ENCODE measurements at places on chromosomes 13 and 19. TPM values are rescaled to one million over a fixed set of nuclear protein-coding genes. Genes with fewer than 3 reads are reported as not detected.

DNA sequence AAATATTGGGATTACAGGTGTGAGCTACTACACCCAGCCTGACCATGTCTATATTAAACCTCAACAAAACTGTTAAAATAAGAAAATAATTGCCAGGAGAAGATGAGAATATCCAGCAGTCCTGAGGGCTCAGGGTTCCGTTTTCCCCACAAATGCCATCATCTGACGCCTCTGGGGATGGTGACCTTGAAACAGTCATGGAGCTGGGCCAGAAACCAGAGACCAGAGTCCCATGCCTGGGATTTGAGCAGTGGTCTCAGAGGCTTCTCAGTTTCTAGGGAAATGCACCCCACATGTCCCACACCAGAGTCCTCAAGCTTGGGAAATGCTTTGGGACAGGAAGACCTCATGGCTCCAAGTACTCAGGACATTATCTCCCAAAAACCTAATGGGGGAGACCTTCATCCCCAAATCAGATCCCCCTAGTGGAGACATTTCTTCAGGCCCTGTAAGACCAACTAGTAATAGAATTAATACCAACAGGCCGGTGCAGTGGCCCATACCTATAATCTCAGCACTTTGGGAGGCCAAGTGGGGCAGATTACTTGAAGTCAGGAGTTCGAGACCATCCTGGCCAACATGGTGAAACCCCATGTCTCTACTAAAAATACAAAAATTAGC, 2.9 kb upstream of the MAP1S start:
- ATAC-seq = no peak

GRCh38 chr13:112103961-112104880, 37.3 kb downstream of the SOX1 start:
- ATAC-seq = no peak

DNA sequence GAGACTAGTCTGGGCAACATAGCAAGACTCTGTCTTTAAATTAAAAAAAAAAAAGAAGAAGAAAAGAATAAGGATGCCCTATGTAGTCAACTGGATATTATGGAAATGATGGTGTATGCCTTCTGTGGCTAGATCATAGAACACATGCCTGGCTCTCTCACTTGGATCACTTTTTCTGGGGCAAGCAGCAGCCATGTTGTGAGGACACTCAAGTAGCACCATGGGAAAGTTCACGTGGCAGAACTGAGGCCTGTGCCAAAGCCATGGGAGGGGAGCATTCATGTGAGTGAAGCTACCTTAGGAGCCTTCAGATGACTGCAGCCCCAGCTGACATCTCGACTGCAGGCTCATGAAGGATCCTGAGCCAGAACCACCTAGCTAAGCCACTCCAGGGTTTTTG, 12.0 kb downstream of the PLAUR start:
- ATAC-seq = no peak

DNA sequence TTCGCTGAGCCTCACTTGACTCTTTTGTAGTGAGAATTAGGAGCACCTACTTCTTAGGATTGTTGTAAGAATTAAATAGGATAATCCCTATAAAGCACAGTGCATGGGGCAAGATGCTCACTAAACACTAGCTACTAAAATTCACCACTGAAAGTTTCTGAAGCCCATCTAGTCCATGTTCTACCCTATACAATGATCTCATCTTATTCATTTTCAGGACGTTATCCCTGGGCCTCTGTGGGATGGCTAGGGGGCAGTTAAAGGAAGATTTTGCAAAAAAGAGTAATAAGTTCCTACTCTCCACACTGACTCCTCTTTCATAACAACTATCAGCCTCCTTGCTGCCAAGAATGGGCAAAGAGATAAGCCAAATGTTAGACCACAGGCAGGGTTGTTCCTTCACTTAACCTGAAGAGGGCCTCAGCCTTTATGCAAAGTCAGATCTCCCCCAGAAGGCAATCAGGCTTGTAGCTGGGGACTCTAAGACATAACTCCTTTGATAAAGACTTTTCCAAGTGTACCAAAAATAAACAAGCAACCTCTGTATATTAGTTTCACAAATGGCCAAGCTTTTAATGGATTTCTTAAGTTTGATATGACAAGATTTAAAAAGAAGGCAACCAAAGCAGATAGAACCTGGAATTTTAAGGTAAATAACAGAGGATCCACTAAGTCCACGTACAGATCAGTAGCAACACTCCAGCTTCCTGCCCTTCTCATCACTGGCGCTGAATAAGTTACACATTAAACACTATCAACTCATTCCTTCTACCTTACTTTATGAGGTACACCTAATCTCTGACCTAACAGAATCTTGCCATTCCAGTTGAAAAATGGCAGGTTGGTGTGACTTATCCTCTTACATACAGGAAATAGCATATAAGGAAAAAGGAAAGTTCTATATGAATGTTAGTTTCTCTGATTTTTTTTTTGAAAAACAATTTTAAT, 44.4 kb downstream of the ELF1 start:
- peak; percentile 60 for ATAC-seq

DNA sequence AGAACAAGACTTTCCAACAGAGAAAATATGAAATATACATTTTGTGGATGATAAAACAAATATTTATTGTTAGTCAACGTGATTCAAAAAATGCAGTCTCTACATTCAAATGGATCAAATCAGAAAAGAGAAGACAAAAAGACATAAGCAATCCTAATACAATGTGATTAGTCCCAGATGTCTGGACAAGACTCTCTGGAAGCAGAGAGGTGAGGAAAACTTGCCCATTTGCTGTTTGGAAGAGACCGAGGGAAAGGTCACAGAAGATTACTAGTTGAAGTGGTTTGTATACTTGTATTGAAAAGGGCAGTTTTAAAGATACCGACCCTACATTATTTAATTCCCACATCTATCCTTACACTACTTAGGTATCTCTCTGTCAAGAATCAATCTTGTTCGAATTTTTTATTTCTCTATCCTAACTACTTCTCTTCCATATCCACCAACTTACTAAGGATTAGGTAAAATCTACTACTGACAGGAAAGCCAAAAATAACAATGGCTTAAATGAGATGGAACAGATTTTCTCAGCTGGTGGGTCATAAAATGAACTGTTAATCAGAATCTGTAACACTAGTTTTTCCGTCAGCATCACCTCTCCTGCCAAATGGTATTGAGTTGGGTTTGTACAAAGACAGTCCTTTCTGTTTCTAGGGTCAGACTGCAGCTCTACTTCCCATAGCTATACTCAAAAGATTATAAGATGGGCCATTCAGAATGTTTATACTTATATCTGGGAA, 497.1 kb downstream of the DCT start:
- no peak for ATAC-seq

GRCh38 chr19:6343462-6343861, 10.1 kb upstream of the ACER1 start:
- ATAC-seq = no peak

- no peak for ATAC-seq
Observed at GRCh38 chr19:34226036-34226435, 28.3 kb upstream of the GARRE1 start.

- ATAC-seq = peak; percentile 89
Observed at GRCh38 chr13:78102121-78102677, 183.6 kb upstream of the EDNRB start.

CLEC4M gene
- total RNA-seq = not detected
